ENCODE measurements at places on chromosomes 16 and 17.

DNA sequence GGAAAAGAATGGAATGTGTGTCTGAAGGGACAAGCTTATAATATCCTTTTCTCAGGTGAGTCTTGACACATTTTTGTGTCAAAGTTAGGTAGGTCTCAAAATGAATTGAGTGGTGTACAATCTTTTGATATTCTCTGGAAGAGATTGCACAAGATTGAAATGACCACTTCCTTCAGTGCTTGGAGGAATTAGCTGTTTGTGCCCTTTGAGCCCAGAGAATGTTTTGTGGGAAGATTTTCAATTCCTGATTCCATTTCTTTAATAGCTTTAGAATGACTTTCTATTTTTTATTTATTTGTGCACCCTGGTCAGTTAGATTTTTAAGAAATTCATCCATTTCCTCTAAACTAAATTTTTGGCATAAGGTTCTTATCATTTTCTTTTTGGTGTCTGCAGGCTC is 1.6 kb upstream of the CCL13 start:
- no peak for DNase-seq

DNA sequence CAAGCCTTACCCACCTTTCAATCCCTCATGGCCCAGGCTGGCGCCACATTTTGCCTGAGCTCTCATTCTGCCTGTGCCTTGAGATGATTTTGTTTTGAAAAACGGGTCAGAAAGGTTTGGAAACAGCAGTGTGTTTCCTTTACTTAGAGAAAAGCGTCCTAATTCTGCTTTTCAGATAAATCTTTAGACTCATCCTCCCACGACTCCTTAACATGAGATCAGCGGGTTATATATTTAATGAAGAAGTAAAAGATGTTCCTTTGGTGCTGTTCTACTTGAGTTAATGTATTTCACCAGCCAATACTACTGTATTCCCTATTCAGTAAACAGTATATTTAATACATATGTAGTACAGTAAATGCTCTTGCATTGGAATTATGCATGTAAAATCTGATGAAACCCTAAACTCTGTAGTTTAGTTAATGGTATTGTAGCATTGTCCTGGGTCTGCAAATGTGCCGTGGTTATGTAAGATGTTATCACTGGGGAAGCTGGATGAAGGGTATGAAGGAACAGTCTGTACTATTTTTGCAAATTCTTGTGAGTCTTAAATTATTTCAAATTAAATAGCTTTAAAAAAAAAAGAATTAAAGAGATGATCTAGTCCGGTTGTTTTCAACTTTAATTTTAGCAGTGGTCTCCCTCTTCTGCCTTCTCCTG is 199.4 kb upstream of the CACNG5 start:
- no peak for DNase-seq

DNA sequence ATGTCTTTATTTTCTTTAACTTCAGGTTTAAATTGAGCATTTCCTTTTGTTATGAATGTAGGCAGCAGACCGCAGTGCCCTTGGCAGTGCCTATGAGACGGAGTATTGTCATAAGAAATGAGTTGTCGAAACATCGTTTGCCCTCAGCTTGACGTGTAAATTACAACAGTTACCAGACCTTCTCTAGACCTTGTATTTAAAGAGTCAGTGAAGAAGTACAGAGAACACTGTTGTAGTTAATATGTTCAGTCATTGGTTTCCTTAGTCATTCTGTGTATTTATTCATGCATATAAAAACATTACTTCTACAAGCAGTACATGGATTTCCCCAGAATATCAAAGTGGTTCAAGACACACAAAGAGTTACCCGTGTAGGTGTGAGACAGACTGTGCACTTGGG is 19.0 kb downstream of the IRF8 start:
- DNase-seq, result no peak

GRCh38 chr16:66950437-66950836 is 10.6 kb upstream of the CES3 start:
- no peak for DNase-seq

GRCh38 chr17:27217631-27218030 is 76.3 kb upstream of the WSB1 start:
- no peak for DNase-seq

DNA sequence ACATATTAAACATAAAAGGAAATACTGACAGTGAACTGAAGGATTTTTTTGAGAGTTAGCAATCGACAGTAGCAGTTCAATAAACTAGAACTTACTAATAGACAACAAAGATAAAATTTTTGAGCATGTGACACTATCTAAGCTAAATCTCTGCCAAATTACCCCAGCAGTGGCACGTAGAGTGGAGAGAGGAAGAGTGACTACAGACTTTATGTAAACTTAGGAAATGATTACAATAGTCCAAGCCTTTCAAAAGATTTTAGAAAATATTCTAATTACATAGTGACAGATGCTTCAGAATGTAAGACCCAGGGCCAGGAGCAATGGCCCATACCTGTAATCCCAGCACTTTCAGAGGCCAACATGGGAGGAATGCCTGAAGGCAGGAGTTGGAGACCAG is 52.4 kb downstream of the CFDP1 start:
- DNase-seq, result no peak

GRCh38 chr17:42142371-42142896 is 12.4 kb downstream of the RAB5C start:
- no peak for DNase-seq

DNA sequence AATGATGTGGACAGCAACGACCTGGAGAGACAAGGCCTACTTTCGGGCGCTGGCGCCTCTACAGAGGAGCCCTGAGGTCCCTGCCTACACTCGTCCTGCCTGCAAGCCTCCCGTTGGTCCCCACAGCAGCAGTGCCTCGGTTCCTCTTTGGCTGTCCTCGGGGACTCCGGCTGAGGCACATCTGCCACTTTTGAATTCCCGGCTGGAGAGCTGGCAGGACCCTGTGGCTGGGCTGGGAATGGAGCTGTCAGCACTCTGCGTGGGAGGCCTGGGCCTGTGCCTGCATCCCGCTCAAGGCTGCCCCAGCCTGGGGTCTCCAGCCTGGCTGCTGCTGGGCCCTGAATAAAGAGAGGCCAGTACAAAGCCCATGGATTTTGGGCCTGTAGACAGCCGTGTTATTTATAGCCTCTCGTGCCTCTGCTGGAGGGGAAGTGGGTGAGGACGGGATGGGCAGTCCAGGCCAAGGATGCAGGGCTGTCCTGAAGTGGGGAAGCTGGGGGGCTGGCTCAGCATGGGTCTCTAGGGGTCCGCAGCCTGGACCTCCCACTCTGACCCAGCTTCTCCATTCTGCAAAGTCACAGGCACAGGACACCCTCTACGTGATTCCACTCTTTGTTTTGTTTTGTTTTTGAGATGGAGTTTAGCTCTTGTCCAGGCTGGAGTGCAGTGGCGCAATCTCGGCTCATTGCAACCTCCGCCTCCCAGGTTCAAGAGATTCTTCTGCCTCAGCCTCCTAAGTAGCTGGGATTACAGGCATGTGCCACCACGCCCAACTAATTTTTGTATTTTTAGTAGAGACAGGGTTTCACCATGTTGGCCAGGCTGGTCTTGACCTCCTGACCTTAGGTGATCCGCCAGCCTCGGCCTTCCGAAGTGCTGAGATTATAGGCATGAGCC is 10.6 kb upstream of the SPNS2 start:
- DNase-seq, result no peak

DNA sequence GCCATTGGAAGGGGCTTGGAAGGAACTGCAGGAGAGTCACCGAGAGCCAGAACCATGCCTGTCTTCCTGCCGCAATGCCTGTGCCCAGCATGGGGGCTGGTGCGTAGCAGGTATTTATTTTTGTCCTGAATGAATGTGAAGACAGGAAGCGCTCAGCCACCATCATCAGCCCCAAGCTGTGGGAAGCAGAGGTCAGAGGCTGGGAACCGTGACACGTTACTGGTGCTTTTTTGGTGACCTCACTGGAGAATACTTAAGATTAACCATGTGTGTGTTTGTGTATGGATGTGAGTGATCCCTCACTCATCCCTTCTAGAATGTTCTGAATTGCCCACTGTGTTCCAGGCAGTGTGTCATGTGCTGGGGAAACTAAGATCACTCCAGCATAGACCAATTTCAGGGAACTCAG is 343.8 kb downstream of the SNX29 start:
- DNase-seq, result no peak

GRCh38 chr17:65025297-65025696 is 31.2 kb downstream of the GNA13 start:
- DNase-seq, result no peak

DNA sequence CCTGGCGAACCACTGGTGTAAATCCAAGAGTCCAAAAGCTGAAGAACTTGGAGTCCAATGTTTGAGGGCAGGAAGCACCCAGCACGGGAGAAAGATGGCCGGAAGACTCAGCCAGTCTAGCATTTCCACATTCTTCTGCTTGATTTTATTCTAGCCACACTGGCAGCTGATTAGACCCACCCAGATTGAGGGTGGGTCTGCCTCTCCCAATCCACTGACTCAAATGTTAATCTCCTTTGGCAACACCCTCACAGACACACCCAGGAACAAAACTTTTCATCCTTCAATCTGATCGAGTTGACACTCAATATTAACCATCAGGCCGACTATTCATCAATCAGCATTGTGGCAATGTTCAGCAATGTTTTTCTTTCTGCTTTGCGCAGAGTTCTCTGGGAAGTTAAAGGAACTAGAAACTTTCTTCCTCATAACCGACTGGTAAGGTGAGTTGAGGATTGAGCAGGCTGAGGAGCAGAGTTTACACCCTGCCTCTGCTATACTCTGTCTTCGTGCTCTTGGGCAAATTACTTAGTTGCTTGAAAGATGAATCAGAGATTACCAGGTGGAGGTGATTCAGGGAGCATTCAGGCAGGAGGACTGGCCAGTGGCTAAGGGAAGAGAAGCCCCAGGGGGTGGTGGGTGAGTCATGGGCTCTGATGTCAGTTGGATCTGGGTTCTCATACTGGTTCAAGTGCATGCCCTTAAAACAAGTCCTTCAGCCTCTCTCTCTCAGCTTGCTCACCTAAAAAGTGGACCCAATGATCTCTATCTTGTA is 28.2 kb upstream of the BRD7 start:
- no peak for DNase-seq

DNA sequence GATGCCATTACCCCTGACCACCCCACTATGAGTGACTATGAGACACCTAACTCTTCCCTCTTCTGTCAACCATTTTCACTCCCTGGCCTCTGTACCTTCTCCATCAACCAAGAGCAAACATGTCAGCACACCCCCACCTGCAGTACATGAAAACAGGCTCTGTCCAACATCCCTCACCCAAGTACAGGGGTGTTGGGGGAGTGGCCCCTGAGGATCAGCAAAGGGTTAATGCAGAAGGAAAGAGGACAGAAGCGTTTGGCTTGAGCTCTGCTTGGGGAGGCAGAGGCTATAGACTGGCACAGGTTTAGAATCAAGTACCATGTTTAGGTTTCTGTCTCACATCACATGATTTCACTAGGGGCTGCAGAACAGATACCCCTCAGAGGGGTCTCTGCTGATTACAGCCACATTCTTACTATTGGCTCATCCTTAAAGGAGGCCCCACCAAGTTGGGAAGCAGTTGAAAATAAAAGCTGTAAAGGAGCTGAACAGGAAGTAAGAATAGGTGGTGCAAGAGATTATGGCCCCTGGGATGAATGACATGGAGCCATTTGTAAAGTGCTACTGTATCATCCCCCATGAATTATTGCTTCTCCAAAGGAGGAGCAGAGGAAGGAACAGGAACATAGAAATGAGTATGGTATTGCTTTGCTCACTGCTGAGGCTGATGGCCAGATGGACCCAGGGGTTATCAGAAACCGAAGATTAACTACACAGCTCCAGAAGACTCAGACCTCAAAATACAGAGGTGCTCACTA is 2.4 kb upstream of the PSMC3IP start:
- no peak for DNase-seq

DNA sequence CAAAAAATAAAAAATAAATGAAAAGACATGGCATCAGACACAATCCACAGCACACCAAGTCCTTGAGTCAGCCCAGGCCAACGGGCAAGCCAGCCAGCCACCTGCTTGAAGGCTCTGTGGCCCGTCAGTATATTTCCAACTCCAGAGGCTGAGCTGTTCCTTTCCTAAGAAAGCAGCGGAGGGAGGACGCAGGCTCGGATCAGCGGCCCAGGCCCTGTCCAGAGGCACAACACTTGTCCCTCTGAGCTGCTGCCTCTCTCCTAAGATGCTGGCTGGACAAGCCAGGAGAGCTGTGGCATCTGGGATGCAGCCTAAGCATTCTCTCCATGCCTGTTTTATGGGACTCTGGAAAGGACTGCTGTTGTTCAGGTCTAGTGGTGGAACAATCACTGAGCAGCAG is 14.8 kb upstream of the NLRC3 start:
- no peak for DNase-seq

DNA sequence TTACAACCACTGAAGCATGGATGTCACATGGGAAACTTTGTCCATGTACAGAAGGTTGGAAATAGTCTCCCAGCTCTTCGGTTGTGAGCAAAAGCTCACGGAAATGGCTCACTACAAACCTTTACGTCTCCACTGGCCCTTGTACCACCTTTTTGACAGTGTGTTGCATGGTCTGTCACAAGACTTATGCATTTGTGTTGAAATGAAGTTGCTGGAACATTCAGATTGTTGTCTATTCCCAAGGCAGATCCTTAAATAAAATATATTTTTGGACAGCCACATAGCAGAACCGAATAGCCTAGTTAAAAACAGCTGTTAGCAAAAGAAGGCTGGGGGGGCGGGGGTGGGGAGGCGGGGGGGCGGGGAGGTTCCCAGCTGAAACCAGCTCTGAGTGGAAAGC is 39.2 kb downstream of the KNOP1 start:
- no peak for DNase-seq

GRCh38 chr17:76272541-76273444 is 7.6 kb downstream of the UBALD2 start:
- no peak for DNase-seq

DNA sequence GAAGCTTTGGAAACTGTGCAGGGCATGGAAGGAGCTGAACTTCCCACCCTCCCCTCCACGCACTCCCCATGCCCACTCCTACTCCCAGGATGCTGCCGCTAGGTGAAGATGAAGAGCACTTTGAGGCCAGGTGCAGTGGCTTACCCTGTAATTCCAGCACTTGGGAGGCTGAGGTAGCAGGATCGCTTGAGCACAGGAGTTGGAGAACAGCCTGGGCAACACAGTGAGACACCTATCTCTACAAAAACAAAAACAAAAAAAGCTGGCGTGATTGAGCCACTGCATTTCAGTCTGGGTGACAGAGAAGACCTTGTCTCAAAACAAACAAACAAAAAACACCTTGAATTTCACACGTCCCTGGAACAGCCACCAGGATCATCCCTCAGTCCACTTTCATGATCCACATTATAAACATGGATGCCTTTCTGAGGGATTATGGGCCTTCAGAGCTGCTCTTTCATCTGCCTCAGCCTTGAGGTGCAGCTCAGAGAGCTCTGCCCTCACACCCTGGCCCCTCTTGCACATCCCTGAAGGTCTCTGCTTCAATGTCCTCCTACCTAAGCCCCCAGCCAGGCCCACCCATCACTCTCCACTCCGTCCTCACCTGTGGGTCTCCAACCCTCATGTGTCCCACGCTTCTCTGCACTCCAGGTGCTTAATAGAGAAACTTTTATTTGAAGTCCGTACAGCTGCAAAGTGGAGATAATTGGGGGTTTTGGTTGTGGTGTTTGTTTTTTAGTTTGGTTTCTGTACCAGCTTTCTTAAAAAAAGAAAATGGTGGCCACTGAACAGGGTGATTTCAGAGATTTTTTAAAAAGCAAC is 25.8 kb downstream of the PHB1 start:
- no peak for DNase-seq

Data from stimulated activated CD8-positive, alpha-beta memory T cell treated with anti-CD3 and anti-CD28 coated beads, Interleukin-15, amount 100 ng/mL, for 1 hour (primary cell).